Putamen (tissue), 1 donor: ENCODE measurements at places on chromosomes 6 and 20.

- no peak for DNase-seq
These were observed 20.1 kb upstream of the SLC22A1 start for GRCh38 chr6:160101277-160102205.

GRCh38 chr6:100152201-100152600 is 158.2 kb upstream of the MCHR2 start:
- no peak for DNase-seq

GRCh38 chr6:41626917-41627316 is 11.4 kb upstream of the MDFI start:
- DNase-seq, result no peak

GRCh38 chr20:13613917-13614316 is 24.8 kb downstream of the TASP1 start:
- DNase-seq, result no peak

DNA sequence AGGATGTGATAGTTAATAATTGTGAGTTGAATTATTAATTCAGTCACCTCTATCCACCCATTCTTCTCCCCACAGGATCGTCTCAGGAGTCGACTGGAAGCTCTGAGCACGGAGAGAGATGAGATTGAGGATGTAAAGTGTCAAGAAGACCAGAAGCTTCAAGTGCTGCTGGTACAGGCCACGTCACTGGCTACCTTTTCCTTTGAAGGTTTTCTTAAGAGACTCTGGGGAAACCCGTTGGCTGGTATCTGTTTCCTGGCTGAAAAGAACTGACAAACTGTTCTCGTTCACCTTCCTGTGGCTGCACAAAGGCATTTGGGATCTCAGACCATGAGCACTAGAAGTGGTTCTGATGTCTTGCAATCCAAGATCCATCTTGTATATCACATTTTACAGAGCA is 3.8 kb downstream of the TRIM15 start:
- DNase-seq, result no peak

GRCh38 chr6:156994215-156995076 is 217.3 kb downstream of the ARID1B start:
- no peak for DNase-seq

DNA sequence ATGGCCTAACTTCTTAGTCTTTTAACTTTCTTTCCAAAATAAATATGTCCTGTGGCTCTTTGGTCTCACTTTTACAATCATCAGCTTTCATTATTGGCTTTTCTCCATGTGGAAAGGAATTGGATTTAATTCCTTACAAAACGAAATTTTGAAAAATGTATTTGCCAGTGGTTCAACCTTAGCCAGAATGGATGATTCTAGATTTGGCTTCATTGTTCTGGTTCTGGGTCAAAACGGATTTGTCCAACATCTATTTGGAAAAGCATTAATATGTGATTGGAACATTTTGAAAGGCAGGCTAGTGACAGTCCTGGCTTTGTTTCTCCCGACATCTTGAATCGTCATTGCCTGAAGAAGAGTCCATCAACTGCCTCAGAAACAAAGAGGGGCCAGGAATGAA is 59.2 kb downstream of the TENT5A start:
- DNase-seq, result no peak

DNA sequence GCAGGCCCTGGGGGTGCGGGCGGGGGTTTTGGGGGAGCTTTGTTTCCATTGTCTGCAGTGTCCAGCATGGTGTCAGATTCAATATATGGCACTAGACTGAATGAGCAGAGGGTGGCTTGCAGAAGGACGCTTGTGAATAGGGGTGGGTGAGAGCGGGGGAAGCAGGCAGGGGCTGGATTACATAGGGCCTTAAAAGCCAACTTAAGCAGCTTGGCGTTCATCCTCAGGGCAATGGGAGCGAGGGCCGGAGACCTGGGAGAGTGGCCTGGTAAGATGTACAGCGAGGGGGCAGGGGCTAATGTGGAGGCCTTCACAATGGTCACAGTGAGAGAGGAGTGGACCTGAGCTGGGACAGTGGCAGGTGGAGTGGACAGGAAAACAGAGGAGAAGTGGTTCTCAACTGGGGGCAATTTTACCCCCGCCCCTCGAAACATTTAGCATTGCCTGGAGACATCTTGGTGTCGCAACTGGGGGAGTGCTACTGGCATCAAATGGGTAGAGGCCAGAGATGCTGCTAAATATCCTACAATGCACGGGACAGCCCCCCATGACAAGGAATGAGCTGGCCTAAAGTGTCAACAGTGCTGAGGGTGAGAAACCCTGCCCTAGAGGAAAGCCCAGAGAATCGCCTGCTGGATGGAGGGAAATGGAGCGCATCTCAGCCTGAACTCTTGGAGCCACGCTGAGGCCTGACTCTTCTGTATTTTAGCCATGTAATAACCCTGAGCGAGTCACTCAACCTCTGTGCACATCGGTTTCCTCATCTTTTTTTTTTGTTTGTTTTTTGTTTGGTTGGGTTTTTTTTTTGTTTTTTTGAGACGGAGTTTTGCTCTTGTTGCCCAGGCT is 15.1 kb upstream of the BAK1 start:
- no peak for DNase-seq

DNA sequence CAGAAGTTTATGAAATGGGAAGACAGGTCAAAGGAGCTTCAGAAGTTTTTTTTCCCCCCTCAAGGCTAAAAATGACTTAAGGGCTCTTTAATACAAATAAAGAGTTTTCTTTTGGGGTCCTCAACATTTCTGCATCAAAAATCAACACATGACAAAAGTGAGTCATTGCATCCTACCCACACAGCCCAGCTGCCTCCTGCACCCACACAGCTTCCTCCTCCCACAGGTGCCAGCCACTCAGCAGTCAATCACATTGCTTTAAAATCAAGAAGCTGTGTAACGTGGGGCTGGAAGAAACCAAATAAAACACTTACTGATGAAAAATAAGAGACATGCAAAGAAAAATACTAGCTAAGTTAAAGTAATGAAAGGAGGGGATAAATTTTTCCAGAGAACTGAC is 68.5 kb downstream of the MAP3K5 start:
- peak; percentile 71 for DNase-seq

- no peak for DNase-seq
These were observed 42.4 kb downstream of the RNGTT start for GRCh38 chr6:88920774-88921733.

DNA sequence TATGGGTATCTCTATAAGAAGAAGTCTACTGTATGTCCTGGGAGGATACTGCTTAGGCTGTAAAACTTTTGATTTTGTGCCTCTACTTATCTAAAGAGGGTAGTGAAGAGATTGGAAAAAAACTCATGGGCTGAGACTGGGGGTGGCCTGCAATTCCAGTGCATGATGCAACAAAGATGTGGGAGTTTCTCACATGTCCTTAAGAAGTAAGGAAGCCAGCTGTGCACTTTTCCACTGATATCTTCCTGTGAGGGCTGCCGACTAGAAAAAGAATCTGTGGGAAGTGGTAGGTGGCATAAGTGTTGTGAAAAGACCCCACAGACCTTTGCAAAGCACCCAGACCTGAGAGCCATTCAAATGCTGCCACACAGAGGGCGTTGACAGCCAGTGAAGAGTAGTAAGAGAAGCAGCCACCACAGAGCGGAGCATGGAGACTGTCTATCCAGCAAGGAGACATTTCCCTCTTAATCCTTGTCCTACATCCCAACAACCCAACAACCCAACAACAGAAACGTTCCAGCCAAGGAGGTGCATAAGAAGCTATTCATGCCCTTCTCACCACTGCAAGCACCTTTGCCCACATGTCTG is 65.1 kb downstream of the PFDN4 start:
- DNase-seq, result no peak

DNA sequence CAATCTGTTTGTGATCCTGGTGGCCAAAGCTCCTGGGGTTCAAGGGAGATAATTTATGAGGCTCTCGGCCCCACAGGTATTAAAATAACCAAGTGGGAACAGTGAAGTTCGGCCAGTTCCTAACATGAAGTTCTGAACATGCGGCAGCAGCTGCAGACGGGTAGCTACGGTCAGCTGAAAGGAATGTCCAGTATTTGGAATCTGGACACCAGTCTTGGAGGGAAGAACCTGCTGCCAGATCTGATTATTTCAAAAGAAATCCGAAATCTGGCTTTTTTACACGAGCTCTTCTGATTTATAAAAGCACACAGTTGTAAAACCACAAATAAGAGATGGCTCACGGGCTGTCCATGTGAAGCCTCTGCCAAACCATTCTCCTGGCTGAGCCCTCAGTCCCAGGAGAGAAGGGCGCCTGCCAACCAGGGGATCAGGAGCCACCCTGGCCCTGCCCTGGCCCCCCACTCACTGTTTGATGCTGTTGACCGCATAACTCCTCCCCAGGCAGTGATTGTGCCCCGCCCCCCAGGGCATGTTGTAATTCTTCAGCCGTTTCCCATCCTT is 28.2 kb upstream of the KCNB1 start:
- no peak for DNase-seq

GRCh38 chr6:85473748-85474147 is 23.9 kb downstream of the NT5E start:
- no peak for DNase-seq

DNA sequence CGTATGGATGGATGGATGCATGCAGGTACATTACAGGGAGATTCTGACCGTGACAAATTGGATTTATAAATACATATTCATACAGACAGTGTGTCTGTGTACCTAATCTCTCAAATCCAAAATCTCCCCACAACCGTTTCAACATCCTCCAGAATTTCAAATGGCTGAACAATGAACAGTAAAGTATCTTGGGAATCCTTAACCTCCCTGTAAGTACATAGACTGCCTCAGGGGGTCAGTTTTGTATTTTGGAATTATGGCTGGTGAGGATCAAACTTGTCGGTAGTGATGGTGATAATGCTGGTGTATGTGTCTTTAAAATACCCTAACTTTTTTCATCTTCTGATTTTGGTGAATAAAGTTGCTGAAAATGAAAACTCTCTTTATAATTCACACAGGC is 246.2 kb downstream of the FOXC1 start:
- DNase-seq, result no peak

GRCh38 chr6:12760911-12761310 is 44.3 kb downstream of the PHACTR1 start:
- DNase-seq, result no peak

DNA sequence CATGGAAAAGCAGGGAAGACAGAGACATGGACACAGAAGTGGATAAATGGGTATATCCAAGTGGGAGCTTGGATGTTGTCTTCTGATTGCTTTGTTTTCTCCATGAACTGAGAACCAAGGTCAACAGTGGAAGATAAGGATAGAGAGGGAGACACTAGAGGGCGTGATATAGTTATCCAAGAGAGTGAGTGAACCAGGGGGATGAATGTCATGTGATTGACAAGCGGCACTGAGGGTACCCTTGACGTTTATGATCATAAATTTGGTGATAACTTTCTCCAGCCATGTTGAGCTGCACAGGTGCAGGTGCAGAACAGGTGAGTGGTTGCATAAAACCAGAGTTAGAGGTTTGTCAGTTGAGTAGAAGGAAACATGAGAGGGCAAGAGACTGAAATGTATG is 20.7 kb downstream of the EBF4 start:
- DNase-seq, result no peak

DNA sequence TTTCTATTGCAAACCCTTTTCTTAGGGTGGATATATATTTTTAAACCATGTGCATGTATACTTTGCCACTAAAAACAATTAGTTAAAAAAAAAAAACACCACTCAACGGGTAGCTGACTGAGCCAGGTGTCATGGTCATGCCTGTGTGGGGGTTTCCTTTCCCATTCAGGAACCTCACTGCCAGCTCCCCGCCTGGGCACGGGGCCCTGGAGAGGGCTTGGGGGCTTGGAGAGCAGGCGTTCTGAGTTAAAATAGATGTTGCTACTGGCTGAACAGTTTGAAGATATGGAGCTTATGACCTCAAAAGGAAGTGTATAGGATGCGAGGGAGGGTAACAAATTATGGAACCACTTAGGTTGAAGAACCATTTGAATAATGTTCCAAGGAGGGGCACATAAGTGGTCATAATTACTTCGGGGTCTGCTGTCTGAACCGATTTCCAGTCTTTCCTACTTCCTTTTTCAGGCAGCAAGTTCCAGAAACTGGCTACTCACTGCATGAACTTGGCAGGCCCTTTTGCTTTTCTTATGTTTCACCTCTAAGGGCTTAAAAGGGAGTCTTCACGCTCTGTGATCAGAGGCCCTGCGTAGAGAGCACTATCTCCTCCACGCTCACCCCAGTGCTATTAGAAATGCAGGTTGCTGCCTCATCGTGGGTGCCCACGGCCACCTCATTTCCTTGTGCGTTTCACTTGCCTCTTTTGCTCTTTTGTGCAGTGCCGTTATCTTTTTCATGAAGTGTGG is 9.9 kb downstream of the STX16 start:
- no peak for DNase-seq

- DNase-seq, result no peak
These were observed 189.0 kb upstream of the SOX4 start for GRCh38 chr6:21404577-21404976.

DNA sequence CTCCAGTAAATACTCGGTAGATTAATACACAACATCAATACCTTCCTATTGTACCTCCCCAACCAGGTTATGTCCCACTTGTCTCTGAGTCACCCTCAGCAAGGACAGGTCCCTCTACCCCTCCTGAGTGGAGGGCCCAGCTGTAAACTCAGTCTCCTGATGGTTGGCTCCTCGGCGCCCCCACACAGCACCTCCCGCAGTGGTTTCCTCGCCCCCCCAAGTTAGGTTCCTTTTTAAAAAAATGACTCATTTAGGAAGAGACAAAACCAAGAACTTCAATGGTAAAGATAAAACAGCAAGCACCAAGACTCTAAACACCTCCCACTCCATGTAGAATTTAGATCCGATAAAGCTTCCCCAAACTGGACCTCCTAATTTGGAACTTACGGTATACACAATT is 83.5 kb downstream of the TRERF1 start:
- no peak for DNase-seq

DNA sequence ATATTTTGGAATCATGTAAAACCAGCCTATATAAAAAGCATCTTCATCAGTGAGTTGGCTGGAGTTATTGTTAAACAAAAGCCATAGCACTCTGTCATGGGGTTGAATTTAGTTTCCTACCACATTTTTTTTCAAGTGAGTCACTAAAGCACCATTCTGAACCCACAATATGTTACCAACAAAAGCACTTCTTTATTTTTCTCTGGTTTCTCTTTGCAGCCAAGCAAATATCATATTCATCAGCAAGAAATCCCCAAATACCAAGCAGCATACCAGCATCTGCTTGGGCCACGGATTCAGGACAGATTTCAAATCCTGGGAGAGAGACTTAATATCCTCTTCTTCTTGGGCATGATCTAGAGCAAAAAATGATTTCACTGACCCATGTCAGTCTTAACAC is 441.4 kb downstream of the BCKDHB start:
- DNase-seq, result no peak

GRCh38 chr6:136037876-136038460 is 186.5 kb downstream of the PDE7B start:
- DNase-seq, result no peak

DNA sequence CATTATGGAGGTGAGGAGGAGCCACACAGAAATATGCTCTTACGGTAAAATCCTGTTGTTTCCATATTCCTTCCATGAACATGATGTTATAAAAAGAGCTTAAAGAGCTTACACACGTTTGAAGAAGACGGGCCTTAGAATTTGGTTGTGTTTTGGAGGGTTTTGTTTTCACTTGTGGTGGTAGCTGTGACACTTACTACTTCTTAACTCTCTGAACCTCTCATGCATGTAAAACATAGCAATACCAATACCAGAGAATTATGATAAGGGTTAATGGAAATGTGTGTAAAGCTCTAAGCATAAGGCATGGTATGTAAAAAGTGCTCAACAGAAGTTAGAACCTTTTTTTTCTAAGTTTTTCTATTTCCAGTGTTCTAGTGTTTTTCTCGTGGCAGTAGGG is 256.1 kb upstream of the KCNQ5 start:
- DNase-seq, result no peak
